ENCODE measurements at places on chromosomes 1 and 21.

DNA sequence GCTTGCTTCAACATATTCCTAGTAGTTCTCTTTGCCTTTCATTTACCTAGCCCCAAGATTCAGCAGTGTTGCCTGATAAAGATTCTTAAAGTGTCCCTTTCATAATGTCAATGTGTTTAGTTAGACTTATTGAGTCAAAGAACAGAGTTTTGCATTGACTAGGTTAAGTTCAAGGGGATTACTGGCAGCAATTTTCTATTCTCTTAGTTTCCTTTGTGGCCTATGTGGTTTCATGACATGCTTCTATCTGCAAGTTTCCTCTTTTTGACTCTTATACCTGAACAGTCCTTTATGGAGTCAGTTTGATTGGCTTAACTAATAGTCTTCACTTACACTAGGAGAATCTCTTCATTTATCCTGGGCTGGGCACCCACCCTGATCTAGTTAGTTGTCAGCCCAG, 151.3 kb downstream of the ADGRL4 start:
- no peak for DNase-seq

DNA sequence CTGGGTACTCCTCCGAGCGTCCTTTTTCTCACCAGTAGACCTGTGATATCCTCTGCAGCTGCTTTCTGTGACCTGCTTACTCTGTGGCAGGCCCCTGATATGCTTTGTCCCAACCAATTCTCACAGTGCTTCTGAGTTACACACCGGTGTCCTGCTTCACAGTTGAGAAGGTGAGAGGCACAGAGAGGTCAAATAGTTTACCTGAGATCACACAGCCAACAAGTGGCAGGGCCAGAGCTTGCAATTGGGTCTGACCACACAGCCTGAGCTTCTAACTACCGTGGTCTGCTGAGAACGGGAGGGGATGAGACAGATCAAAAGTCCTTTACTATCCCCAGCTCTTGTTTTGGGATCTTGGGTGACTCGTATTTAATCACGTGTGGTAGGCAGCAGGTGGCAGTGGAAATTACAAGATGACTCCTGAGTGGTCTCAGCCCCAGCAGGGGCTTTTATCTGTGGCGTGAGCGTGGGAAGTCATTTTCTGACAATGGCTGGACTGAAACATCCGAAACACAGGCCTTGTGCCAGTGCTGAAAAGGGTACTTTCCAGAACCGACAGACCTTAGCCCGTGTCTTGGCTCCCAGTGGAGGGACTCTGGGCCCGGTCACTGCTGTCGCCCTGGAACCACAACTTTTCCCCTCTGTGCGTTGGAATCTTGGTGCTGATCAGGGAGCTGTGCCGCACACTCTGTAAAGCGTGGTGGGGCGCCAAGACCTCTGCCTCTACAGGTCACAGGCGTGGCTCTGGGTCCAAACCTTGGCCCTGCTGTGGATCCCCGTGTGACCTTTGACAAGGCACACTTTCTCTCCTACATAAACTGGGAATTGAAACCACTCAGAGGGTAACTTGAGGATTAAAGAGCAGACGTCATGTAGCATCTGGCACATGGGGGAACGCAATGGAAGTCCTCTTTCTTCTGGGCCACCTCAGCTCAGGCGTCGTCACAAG, 11.9 kb downstream of the THEMIS2 start:
- DNase-seq = no peak

GRCh38 chr21:42570362-42570761, 56.7 kb downstream of the SLC37A1 start:
- DNase-seq = no peak

- peak; percentile 42 for DNase-seq
These were observed 4.2 kb upstream of the CCT8 start for GRCh38 chr21:29077651-29078090.

GRCh38 chr1:4510276-4510691, 144.1 kb upstream of the AJAP1 start:
- DNase-seq = no peak

- DNase-seq = no peak
These were observed 553.4 kb downstream of the LTN1 start for GRCh38 chr21:28439251-28439650.

GRCh38 chr1:114021665-114022099, 42.4 kb downstream of the OLFML3 start:
- DNase-seq = no peak

DNA sequence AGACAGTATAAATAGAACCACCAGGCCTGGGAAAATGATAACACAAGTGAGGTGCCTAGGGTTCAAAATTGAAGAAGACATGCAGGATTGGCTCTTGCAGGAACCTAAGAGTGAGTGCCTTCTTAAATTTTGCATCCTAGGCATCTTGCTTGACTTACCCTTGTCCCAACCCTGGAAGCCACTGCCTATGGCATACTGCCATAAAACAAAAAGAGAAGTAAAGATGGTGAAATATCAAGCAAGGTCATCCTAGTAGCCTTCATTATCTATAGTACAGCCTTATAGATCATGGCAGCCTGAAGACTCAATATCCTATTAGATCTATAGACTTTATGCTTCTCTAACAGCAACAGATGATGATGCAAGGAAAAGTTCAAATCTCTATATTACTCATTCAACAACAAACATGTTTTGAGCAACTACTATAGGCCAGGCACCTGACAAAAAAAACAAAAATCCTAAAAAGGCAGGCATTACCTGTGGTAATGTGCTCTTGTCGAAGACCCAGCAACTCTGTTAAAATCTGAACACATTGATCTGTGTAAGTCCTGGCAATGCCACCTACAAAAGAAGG, 6.3 kb downstream of the AP4B1 start:
- DNase-seq = no peak

GRCh38 chr1:230067871-230068620, 1.0 kb downstream of the GALNT2 start:
- DNase-seq = no peak

DNA sequence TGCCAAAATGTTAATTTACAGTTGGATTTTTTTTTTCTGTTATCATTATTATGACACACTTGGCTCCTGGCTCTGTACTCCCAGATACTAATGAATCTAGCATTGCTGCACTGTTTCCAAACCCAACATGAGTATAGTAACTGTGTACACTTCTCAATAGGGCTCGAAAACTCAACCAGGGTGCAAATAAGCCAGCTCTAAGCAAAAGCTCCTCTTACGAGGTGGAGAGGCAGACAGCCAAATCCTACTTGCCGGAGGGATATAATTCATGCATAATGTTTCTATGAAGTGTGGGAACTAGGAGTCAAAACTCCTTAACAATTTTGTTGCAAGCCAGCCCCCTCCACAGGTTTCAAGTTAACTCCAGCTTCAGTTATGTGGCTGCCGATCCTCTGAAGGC, 510.4 kb upstream of the ZP4 start:
- no peak for DNase-seq

DNA sequence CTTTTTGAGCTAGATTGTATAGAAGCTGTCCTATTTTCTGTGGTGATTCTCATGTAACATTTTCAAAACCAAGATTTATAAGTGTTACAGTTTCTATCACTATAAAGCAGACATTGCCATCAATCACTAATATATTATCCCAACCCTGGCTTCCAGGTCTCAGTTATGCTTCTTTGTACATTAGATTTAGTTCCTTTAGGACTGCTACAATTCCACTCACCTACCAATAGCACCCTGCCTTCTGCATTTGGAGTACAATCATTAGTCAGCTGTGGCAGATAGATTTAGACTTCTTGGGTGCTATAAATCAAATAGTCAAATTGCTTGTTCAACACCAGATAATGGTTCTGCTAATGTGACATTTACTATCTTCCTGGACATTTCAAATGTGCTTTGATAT, 281.6 kb downstream of the BRINP3 start:
- DNase-seq = no peak

DNA sequence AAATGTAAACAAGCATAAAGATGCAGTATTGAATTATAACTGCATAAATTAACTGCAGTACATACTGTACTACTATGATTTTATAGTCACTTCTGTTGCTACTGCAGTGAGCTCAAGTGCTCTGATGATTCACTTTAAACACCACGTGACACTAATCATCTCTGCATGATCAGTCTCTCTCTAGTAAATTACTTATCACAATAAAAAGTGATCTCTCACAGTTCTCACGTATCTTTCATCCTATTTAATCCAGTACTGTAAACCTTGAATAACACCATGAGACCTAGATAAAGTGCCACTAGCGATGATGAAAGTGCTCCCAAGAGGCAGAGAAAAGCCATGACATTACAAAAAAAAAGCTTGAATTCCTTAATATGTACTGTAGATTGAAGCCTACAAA, 1242.0 kb downstream of the AMY1C start:
- no peak for DNase-seq

GRCh38 chr1:170483051-170483450, 48.9 kb upstream of the GORAB start:
- peak; percentile 26 for DNase-seq

- DNase-seq = peak; percentile 33
These were observed 951 bp downstream of the GGPS1 start for GRCh38 chr1:235329139-235329902.

- no peak for DNase-seq
These were observed 274.5 kb upstream of the C1orf174 start for GRCh38 chr1:4174291-4175200.

- DNase-seq = no peak
These were observed 2.7 kb downstream of the TMEM50B start for GRCh38 chr21:33477066-33477465.

- no peak for DNase-seq
These were observed 6.5 kb upstream of the ITGB2 start for GRCh38 chr21:44927259-44927586.

DNA sequence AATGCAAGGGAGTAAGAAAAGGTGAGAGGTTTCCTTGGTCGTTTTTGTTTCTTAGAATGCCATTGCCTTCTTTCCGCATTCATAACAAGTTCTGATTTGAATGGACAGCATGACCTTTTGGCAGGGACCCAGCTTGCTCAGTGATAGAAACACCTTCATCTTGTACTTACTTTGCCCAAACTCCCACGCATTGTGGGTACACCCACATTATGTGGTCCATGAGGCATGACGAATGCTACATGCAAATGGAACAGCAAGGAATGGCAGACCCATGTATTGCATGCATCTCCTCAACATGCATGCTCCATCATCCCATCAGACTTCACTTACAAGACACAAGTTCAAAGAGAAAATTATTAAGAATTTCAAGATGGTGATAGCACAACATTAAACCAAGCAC, 102.8 kb downstream of the CDC7 start:
- DNase-seq = no peak

DNA sequence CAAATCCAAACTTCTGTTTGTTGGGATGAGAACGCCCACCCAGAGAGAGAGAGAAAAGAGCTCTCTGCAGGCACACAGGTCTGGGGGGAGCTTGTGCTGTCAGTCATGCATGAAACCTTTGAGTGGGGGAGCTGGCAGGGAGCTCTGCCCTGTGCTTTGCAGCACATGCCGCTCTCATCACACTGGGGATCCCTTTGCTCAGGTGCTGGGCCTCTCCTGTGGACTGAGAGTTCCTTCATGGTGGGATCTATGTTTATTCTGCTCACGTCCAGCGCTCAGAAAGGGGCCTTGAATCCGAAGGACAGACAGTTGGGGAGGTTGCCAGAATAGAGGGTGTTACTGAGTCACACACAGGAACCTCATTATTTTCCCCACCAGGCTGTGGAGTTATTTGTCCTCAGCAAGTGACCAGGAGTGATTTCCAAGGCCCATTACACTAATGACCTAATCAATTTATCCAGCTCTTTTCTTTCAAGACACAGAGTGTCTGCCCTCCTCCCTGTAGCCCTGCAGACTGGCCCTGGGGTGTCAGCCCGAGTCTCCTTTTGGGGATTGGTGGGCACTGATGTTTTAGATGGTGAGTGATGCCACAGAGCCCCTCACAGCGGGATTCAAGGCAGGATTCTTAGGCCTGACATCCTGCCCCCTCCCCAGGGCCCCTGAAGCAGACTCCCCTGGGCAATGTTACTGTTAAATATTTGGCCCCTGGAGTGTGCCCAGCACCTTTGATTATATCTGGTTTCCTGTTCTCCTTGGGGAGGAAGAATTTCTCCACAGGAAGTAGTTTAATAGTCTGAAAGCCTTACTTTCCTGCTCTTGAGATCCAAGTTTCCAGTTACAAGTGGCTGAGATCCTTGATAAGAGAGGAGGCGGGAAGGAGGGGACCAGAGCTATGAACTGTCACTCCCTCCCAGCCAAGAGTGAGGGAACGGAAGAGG, 22.3 kb downstream of the MYBPH start:
- no peak for DNase-seq
